ENCODE measurements at places on chromosomes 13 and 19.

DNA sequence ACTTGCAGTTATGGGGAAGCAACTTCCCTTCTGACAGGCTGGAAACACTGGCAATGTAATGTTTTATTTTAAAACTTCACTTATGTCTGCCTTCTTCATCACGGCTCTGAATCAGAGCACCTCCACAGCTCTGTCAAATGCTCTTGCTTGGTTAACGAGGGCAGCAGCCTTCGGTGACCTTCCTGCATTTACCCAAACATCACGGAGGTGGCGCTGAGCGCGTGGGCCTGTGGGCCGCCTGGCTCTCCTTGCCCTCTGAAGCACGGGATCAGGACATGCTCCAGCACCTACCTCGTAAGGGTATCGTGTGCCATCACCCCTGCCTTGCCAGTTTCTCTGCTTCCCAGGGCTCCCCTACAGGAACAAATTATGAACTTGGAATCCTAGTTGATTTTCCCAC is 310.0 kb downstream of the TEX29 start:
- no peak for DNase-seq

DNA sequence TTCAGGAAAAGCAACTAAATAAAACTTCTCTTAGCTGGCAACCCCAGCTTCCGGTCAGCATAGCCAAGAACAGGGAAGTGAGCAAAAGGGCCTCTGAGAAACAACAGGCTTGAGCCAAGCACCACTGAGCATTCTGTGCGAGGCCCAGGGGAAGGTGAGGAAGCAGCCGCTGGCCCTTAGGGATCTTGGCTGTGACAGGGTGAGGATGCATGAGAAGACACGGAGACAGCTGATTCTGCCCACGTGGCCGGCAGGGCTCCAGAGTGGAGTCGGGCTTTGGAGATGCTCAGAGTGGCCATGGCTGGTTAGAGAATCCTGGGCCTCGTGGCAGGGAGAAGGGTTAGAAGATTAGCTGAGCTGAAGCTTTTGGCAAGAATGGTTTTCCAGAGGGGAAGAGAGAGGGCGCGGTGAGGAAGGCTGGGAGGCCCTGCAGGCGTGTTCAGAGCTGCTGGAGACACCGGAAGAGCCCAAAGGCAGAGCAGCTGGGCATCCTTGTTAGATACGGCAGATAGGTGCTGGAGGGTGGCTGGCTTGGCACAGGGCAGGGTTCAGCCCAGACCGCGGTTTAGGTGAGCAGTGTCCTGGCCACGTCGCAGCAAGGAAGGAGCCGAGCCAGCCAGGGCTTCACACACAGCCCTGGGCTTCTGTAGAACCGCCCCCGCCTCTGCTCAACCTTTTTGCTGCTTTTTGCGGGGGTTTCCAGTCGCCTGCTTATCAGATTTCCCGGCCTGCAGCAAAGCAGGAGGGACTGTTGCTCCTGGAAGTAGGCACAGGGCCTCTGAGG is 17.3 kb downstream of the UPF1 start:
- peak; percentile 57 for DNase-seq

- no peak for DNase-seq
Observed at GRCh38 chr19:58450856-58451357, 515 bp upstream of the ZNF324B start.

GRCh38 chr13:21759463-21759862 is 88.6 kb downstream of the FGF9 start:
- no peak for DNase-seq

DNA sequence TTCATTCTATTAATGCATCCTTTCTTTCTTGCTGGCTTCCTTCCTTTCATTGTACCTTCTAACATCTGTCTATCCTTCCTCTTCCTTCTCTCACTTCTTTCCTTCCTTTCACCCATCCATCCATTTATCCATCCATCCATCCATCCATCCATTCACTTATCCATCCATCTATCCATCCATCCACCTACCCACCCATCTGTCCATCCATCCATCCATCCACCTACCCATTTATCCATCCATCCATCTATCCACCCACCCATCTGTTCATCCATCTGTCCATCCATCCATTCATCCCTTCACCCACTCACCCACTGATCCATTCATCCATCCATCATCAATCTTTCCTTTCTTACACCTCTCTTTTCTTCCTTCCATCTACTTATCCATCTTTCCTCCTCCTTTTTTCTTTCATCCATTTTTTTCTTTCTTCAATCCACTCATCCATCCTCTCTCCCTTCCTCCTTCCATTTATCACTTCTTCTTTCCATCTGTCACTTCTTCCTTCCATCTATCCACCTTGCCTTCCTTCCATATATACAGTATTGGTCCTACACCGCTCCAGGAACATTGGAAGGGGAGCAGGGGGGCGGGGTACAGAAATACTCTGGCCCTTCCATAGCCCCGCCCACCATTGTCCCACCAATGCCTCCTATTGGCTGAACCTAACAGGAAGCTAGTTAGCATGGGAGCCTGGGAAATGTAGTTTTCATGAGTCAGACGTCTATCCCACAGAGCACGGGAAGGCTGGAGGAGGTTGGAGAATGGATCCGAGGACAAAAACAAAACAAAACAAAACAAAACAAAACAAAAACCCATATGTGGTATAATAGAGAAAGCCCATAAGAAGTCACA is 45.9 kb downstream of the MBD3L1 start:
- DNase-seq = peak; percentile 7

DNA sequence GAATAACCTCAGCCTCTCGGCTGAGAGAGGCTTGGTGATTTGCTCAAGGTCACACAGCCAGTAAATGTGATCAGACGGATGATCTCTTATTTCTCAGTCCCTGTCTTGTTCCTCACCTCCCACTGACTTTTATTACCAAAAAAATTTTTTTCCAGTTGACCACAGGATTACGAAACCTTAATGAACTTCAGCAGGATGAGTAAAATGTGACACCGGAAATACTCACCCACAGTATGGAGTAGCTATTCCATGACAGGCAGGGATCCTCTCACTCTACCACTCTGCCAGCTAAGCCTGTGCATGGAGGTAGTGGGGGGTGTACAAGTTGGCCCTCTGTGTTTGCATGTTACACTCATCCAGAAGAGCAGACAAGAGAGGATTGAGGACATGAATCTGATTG is 916.4 kb downstream of the UQCRFS1 start:
- DNase-seq = no peak

Data from stimulated activated CD4-positive, alpha-beta T cell treated with anti-CD3 and anti-CD28 coated beads, Interleukin-15, amount 100 ng/mL, for 24 hours (primary cell).